ENCODE measurements at places on chromosomes 16 and 17. TPM values are rescaled to one million over a fixed set of nuclear protein-coding genes. Genes with fewer than 3 reads are reported as not detected.

The CRHR1 gene
- total RNA-seq: 0.36 TPM

The PPP1R1B gene
- total RNA-seq: not detected

The LPO gene
- not detected for total RNA-seq

The GNGT2 gene
- total RNA-seq: not detected

The PTX4 gene
- not detected for total RNA-seq

The TBC1D3E gene
- total RNA-seq: not detected

The MAP2K6 gene
- total RNA-seq: 0.16 TPM

The AXIN2 gene
- 5.1 TPM for total RNA-seq
